ENCODE measurements at places on chromosomes 2 and 18.

- DNase-seq, result no peak
Observed at GRCh38 chr18:39796393-39796792, 2158.6 kb upstream of the PIK3C3 start.

DNA sequence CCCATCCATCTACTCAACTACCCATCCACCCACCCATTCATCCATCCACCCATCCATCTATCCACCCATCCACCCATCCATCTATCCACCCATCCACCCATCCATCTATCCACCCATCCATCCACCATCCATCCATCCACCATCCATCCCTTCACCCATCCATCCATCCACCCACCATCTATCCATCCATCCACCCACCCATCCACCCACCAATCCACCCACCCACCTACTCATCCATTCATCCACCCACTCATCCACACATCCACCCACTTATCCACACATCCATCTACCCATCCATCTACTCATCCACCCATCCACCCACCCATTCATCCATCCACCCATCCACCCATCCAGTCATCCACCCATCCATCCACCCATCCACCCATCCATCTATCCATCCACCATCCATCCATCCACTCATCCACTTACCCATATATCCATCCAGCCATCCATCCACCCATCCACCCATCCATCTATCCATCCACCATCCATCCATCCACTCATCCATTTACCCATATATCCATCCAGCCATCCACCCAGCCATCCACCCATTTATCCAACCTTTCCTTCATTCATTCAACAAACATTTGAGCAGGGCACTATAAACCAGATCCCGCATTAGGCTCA, 2.1 kb upstream of the NGEF start:
- no peak for DNase-seq

DNA sequence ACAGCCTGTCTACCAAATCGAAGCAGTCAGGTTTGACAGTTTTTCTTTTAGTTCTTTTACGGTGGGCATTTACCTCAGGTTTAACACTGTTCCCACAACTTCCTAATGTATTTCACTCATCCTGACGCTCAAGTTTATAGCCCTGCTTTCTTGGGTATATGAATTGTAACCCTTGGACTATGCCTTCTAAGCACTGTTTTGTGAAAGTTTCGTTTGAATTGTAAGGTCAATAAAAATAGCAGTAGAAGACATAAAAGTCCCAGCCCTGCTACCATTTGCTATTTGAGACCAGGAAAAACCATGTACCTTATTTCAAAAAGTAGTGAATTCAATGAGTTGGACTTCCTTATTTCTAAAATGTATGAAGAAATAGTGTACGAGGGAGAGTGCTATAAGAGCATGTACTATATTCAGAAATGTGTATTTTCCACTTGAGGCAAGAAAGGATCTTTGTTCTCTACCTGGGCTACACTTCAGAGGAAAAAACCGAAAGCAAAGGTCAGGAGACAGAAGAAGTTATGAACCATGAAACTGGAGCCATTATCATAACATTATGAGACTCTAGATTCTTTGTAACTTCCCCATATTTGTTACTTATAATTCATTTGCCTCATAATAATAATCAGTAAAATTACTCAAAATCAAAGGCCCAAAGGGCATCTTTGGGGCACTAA, 1.9 kb upstream of the ZC3H15 start:
- no peak for DNase-seq

GRCh38 chr2:52939250-52939649, 828.4 kb upstream of the CHAC2 start:
- no peak for DNase-seq

- DNase-seq, result no peak
Observed at GRCh38 chr2:22800412-22800811, 584.6 kb upstream of the KLHL29 start.

GRCh38 chr2:142545036-142545435, 332.4 kb upstream of the KYNU start:
- no peak for DNase-seq

DNA sequence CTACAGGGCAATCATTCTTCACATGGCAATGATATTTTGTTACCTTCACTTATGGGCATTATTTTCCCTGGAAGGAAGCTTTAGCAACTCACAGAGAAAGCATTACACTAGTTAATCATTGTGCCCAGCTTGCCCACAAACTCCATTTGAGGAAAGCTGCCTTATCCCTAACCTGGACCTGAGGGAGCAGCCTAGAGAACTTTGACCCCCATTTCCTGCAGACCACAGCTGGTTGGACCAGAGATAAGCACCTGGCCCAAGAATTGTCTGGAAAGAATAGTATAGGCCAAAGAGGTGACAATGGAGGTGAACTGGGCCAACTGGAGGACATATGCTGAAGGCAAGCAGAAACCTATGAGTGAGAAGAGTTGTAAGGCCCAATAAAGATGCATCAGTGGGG, 48.4 kb upstream of the SESTD1 start:
- DNase-seq, result no peak

Measured in right cardiac atrium (tissue), 5 donors.